ENCODE measurements at places on chromosomes 12 and 14.

DNA sequence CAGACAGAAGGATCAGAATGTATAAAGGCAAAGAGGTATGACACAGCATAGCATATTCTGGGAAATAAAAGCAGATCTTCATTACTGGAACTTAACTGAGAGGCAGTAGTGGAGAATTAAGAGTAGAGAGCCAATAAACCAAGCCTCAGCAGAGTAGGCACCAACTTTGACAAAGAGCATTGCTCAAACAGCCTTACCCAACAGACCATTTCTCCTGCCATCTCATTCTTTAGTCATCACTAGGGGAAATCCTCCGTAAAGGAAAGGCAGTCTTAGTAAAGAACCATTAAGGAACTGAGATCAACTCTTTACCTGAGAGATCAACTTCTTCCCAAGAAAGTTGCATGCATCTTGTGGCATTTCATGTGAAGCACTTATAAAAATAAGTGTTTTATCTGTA is 36.6 kb downstream of the SENP1 start:
- no peak for DNase-seq

DNA sequence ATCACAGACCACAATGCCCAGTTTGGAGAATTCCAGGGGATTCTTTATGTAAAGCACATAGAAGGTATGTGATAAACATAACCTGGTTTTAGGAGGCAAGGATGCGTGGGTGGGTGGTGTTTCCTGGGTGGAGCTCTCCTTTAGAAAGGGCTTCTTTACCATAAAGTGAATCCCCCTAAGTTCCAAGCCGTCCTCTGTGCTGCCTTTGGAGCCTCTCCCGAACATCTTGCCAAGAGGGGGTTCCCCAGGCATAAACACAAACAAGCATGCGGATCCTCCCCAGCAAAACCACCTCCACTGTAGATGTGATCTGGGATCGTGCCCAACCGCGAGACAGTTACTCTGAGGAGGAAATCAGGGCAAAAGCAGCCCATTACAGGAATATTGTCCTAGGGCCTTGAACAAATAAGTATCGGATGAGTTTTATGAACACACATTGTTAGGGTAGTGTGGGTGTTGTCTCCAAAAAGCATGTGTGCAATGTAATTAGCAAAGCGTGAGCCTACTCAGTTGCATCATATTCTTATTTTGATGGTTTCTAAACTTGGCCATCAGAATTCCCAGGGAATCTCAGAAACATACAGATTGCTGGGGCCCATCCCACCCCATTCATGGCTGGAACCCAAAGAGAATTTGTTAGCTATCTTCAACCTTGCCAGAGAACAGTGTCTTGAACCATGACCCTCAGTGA is 48.8 kb upstream of the CORO1C start:
- DNase-seq: no peak

GRCh38 chr14:25050269-25051150 is 563 bp upstream of the STXBP6 start:
- no peak for DNase-seq

DNA sequence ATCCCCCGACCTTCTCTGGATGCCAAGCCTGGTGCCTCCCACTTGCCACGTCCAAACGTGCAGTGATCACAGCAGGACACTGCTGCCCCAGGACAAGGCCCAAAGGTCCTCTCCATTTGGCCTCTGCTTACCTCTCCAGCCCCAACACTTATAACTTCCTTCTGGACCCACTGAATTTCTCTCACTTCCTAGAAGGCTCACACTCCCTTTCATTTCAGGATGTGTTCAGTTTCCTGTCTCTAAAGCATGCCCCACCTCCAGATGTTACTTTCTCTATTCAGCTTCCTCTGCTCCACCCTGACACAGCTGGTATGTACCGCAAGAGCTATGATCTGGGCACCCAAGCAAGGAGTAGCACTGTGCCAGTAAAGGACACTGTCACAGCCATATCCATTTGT is 33.0 kb downstream of the CDKL1 start:
- DNase-seq: no peak

- DNase-seq: no peak
These were observed 29.4 kb downstream of the CCNK start for GRCh38 chr14:99510556-99511139.

DNA sequence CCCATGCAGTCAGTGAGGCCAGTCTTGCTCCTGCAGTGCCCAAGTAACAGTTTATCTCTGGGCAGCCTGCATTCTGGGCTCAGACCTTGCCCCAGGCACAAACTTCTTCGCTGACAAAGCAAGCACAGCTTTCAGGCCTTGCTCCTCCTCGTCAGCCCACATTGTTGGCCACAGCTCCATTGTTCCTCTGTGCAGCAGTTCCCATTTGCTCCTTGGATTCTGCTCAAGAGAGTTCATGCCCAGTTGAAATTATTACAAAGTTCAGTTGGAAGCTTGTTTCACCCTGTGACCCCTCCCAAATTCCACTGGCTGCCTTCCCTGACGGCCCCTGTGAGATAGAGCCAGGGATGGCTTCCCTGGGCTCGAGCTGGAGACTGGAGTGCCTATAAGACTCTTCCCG is 163.4 kb upstream of the DDHD1 start:
- DNase-seq: no peak

DNA sequence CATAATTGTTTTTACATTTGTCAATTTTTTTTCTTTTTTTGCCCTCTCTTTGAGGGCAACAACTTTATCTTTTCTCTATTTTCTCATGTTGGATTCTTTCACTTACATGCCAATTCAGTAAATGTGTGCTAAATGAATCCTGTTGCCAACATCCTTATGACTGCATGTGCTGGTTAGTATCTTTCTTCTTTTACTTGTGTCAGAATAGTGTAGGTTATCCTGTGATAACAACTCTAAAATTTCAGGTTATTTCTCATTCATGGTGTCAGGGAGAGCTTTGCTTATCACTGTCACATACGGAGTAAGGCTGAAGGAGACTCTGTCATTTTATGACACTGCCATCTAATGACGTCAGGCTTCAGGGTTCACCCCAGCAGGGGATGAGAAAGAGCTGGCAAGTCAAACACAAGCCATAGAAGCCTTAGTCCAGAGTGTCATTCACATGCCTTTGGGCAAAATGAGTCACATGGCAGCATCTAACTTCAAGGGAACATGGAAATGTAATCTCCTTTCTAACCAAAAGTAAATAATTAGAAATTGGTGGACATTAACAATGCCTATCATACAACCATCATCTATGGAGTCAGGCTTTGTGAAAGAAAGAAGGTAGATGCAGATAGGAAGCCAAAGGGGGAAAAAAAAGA is 242.5 kb upstream of the ATP2B1 start:
- DNase-seq: no peak

- DNase-seq: no peak
These were observed 469.2 kb downstream of the DIO2 start for GRCh38 chr14:79742142-79742541.

- DNase-seq: no peak
These were observed 50.3 kb upstream of the KITLG start for GRCh38 chr12:88630561-88630960.

- DNase-seq: no peak
These were observed 55.1 kb downstream of the TTLL5 start for GRCh38 chr14:75715926-75716780.

GRCh38 chr12:53985994-53986685 is 1.2 kb downstream of the HOXC10 start:
- DNase-seq: no peak

DNA sequence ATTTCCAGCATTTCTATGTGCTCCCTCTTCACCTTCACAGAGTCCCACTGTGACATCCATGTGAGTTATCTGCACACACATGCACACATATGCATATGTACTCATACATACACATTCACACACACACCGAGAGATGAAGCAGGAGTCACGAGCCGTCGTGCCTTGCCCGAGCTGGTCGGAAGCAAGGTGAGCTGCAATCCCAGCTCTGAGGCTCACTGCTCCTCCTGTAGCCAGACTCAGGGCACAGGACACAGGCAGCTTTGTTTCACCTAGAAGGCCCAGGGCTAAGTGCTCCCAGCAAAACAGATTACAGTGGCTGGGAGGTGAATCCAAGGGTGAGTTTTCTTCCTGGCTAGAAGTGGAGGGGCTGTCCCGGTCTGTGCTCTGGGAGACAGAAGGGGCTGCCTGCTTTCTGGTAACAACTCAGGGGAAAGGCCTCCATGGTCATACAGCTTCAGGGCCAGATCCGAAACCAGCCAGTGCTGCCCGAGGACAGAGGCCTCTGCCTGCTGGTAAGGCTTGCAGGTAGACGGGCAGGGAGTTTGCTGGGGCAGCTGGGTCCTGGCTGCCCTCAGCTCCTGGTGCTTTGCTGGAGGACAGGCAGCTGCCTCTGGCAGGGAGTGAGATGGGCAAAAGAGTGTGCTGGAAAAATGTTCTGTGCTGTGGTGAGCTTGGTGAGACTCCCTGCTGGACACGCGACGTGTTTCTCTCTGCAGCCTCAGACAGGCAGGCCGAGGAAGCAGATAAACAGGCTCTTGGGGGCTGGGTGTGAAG is 123.7 kb downstream of the CRACR2A start:
- no peak for DNase-seq

- DNase-seq: no peak
These were observed 17.8 kb upstream of the RPS6KA5 start for GRCh38 chr14:91078095-91078737.

DNA sequence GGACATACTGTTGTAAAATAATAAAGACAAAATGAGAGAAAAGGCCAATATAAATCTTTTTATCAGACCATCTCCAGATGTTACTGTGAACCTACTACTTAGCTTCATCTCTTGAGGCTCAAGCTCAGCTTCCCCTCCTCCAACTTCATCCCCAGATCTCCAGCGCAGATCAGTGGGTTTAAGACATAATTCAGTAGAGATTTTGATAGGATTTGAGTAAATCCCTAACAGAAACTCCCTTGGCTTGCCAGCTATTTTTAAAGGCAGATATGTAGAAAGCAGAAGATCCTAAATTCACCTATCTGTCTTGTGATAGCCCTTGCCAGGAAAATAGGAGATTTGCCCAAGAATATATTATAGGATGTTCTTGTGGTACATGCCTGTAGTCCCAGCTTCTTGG is 236.7 kb downstream of the FBXL14 start:
- no peak for DNase-seq

DNA sequence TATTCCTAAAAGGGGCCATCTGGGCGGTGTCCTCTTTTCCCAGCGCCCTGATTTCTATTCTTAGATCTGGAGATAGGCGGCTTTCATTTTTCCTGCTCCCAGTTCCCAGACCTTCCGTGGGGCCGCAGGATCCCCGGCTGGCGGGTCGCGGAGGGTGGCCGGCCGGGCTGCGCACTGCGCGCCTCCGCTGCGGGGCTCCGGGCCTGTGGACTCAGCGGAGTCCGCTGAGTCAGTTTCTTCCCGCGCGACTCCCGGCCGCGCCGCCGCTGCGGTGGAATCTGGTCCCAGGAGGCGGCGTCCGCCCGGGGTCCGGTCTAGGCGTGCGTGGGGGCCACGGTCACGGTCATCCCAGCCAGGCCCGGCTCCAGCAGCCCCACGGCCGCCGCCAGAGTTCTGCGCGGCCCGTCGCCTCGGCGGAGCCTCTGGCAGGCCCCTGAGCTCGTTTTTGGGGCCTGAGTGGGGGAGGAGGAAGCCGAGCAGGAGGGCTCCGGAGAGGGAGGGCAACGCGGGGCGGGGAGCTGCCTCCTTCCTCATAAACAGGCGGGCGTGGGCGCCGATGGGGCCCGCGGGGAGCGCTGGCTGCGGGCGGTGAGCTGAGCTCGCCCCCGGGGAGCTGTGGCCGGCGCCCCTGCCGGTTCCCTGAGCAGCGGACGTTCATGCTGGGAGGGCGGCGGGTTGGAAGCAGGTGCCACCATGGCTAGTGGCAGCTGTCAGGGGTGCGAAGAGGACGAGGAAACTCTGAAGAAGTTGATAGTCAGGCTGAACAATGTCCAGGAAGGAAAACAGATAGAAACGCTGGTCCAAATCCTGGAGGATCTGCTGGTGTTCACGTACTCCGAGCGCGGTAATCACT is at the start of gene LRRK2:
Gene LRRK2, plus strand, starts transcription at position 559 of the 853 bp plus-strand sequence. Its CDS starts 135 bp downstream, at position 694.
- peak; percentile 51 for DNase-seq

DNA sequence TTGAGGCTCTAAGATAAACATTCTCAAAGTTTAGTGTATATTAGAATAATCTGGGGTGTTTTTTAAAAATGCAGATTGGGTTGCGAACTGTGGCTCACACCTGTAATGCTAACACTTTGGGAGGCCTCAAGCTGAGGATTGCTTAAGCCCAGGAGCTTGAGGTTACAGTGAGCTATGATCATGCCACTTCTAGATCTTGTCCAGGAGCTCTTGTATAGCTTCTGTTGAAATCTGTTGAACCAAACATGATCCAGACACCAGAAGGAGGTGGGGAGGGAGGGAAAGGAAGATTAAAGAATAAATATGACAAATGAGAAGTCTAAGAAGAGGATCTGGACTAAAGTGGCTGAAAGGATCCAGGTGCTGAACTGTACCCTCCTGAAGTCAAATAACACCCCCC is 14.4 kb downstream of the PDE1B start:
- no peak for DNase-seq

- DNase-seq: no peak
These were observed 18.4 kb downstream of the ZFYVE1 start for GRCh38 chr14:73008501-73008900.

DNA sequence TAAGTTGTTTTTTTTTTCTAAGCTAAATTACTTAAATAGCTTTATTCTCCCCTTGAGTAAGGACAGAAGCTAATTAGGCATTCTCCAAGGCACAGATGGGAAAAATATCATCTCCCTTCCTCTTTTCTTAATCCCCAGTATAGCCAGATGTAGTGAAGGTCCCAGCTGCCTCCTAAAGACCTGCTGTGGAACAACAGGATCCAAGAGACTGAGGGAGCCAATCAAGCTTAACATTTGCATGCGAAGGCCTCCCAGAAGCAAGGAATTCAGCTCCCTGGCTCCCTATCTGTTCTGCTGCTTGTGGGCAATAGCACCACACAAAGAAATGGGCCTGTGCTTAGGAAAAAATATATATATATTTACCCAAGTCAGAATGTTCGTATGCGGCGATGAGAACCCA is 255.2 kb downstream of the SYT1 start:
- no peak for DNase-seq

DNA sequence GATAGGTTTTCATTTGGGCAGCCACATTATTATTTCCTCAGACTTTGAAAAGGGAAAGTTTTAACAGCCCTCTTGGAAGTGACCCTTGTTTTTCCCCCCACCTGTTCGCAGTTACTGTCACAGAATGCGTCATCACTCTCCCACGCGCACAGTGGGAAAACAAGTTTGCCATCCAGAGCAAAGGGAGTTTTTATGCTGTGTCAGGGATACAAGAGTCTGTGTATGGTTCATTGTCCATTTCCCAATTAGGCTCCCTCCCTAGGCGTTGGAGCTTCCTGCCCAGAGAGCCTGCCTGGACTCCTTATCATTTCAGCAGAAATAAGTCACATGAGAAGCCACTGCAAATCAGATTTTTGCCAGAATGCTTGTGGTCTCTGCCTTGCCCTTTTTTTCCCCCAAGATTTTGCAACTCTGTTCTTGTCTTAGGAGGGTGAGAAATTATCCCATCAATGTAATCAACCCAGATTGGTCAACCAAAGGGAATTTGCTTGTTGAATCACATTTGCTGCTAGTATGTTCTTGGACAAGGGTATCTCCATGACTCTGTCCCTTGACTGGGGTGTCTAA is 104.1 kb downstream of the IGF1 start:
- no peak for DNase-seq
